ENCODE measurements at places on chromosomes 1 and 21.

DNA sequence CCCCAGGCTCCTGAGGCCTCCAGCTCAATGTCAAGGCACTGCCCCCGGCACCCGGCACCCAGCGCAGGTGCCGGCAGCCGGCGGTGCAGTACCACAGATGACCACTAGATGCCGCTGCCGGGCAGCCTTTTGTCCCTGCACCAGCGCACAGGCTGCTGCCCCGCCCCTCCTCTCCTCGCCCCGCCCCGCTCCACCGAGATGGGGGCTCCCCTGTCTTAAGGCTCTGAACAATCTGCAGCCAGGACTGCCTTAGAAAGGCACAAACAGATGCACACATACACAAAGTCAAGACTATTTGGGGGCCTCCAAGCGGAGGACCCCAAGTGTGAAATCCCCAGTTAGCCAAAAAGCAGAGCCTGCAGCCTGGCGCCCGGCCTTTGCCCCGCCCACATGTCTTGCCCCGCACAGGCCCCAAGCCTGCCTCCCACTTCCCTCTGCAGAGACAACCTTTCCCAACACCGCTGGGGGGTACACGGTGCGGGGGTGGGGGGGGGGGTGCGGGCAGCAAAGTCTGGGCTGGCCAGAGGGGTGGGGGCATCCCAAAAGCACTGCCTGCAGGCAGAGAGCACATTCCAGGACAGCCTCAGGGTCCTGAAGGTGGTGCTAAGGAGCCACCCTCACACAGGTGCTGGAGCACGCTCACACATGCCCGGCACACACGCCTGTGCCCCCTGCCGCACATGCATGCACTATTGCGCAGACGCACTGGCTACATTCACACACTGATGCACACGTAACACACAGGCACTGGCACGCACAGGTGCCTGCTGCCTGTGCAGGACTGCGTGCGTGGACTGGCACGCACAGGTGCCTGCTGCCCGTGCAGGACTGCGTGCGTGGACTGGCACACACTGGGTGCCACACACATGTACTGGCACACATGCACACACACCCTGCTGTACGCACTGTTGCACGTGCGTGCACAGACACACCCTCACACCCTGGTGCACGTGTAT, 37.1 kb downstream of the ARHGEF16 start:
- peak; percentile 92 for DNase-seq

DNA sequence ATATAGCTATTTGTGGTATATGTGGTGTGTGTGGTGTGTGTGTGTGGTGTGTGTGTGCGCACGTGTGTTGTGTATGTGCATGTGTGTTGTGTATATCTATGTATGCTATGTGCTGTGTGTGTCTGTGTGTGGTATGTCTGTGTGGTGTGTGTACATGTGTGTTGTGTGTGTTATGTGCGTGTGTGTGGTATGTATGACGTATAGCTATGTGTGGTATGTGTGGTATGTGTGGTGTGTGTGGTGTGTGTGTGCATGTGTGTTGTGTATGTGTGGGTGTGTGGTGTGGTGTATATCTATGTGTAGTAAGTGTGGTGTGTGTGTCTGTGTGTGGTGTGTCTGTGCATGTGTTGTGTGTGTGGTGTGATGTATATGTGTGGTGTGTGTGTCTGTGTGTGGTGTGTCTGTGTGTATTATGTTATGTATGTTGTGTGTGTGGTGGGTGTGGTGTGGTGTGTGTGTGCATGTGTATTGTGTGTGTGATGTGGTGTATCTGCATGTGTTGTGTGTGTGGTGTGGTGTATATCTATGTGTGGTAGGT, 59.8 kb downstream of the EDN2 start:
- DNase-seq = no peak

DNA sequence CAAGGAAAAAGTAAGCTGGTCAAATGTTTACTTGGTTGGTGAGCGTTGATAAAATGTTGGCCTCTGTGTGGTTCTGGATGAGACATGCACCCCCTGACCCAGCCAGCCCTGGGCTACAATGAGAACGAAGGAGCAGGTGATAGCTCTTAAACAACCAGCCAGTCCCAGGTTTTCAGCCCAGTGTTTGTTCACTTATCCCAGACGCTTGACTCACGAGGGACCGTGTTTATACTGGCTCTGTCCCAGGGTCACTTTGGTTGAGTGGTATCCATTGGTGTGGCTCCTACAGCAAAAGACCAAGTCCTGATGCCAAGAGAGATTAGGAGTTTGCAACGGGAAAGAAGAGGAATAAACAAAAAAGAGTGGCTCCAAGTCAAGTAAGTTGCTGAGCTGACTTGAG, 86.9 kb downstream of the KCNJ15 start:
- DNase-seq = no peak

- DNase-seq = no peak
Observed at GRCh38 chr1:107897438-107898345, 67.3 kb downstream of the VAV3 start.

GRCh38 chr1:165443539-165444311, 1.2 kb downstream of the RXRG start:
- DNase-seq = no peak

GRCh38 chr1:111221276-111221632, 6.3 kb upstream of the CHI3L2 start:
- DNase-seq = no peak

- no peak for DNase-seq
Observed at GRCh38 chr21:21051109-21052055, 53.2 kb downstream of the NCAM2 start.

GRCh38 chr1:171969813-171970212, 128.5 kb downstream of the DNM3 start:
- no peak for DNase-seq

DNA sequence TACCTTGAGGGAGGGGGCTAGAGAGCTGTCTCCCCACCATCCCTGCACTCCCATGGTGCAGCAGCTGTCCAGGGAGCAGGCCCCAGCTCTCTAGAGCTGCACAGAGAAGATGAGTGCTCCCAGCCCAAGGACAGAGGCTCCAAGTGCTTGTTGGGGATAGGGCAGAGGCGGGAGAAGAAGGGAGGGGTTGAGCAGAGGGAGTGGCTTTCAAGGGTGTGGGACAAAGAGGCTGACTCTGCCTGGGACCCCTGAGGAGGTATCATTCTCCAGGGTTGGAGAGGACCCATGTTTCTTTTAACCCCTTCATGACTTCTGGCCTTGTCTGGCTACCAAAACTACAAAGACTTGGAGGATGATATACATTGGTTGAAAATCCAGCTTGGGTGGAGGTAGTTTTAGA, 14.6 kb downstream of the FOXD2 start:
- DNase-seq = no peak

GRCh38 chr1:172279939-172280636, 140.4 kb upstream of the C1orf105 start:
- DNase-seq = no peak

GRCh38 chr1:158552296-158552695, 1.9 kb downstream of the OR6Y1 start:
- DNase-seq = no peak

- DNase-seq = peak; percentile 57
Observed at GRCh38 chr1:233897325-233898162, 6.9 kb upstream of the SLC35F3 start.

- no peak for DNase-seq
Observed at GRCh38 chr1:52059321-52059720, 3.2 kb downstream of the BTF3L4 start.

GRCh38 chr1:3652548-3653285, 401 bp downstream of the TP73 start:
- DNase-seq = no peak

- no peak for DNase-seq
Observed at GRCh38 chr1:242187171-242187570, 188.3 kb upstream of the MAP1LC3C start.

DNA sequence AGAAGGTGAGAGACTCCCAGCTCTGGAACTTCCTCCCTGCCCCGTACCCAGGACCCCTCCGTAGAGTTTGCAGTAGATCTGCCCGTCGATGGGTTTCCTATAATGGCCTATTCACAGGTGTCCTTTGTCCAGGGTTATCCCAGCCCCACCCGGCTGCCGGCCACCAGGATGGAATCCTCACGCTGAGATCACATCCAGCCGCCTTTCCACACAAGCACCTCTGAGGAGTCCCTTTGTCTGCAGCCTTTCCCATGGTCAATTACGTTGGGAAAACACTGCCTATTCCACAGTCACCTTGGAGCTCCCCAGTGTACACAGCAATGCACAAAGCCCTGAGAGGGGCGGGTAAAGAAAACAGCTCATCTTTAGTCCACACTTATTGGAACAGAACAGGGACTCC, 190.0 kb upstream of the EDN2 start:
- no peak for DNase-seq

- DNase-seq = no peak
Observed at GRCh38 chr1:156893048-156893953, at the start of gene PEAR1. Gene PEAR1 (plus strand): TSS chr1:156893718. CDS start chr1:156903927, 10,209 bp downstream.

- no peak for DNase-seq
Observed at GRCh38 chr1:230083053-230083452, 16.0 kb downstream of the GALNT2 start.

DNA sequence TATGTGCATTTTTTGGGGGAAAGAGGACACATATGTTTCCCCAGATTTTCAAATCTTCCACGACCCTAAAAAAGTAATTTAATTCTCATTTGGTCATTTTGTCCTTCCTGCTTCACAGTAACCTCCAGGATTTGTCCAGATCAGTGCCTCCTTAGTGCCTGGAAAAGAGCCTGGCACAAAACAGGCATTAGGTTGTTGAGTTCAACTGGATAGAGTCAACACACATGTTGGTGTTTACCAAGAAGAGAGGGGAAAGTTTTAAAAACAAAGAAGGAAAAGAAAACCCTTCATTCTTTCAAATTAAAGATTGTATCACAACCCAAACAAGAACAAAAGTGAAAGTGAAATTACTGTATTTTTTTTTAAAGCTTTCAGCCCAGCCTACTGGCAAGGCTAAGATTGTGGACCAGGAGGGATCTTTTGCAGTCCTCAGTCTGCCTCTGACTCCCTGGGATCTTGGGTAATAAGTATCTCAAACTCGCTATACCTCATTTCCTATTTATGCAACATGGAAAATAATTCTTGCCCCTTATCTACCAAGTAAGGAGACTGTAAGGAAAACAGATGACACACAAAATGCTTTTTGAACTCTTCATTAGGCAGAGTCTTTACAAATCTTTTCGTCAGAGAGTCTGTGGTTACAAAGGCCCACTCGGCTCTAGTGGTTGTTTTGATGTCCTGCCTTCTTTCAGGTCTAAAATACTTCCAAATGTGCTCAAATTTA, 57.8 kb downstream of the ZNF281 start:
- DNase-seq = peak; percentile 41

GRCh38 chr1:89657886-89658285, 25.0 kb downstream of the LRRC8C start:
- DNase-seq = peak; percentile 10

GRCh38 chr1:190129366-190129765, 348.3 kb downstream of the BRINP3 start:
- no peak for DNase-seq

DNA sequence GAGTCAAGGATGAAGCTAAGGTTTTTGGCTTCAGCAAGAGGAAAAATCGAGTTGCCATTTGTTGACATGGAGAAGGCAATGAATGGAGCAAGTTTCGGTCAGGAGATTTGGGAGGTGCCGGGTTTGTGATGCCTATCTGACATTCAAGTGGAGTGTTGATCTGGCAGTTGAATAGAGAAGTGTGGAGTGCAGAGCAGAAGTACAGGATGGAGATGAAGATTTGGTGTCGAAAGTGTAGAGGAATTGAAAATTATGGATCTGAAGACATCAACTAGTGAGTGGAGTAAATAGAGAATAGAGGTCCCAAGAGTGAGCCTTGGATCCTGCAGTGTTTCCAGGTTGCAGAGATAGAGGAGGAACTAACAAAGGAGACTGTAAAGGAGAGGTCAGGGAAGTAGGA, 25.9 kb downstream of the CITED4 start:
- DNase-seq = no peak

GRCh38 chr1:44759077-44759476, 16.3 kb upstream of the RPS8 start:
- DNase-seq = no peak

- DNase-seq = no peak
Observed at GRCh38 chr1:242065813-242066212, 66.9 kb upstream of the MAP1LC3C start.

- DNase-seq = no peak
Observed at GRCh38 chr1:183995322-183996039, 42.0 kb downstream of the COLGALT2 start.

- DNase-seq = no peak
Observed at GRCh38 chr1:109895720-109896504, 14.7 kb upstream of the CSF1 start.
